ENCODE measurements at places on chromosomes 2 and 18.

- no peaks in the 10 kb centered on the region for H3K27me3 ChIP-seq
- H3K36me3 ChIP-seq, result no peaks in the 10 kb centered on the region
- H3K4me1 ChIP-seq, result no peaks in the 10 kb centered on the region
- no peak overlapping the region for H3K27ac ChIP-seq
Measured at GRCh38 chr2:144004742-144005141, 515.2 kb downstream of the ZEB2 start.

DNA sequence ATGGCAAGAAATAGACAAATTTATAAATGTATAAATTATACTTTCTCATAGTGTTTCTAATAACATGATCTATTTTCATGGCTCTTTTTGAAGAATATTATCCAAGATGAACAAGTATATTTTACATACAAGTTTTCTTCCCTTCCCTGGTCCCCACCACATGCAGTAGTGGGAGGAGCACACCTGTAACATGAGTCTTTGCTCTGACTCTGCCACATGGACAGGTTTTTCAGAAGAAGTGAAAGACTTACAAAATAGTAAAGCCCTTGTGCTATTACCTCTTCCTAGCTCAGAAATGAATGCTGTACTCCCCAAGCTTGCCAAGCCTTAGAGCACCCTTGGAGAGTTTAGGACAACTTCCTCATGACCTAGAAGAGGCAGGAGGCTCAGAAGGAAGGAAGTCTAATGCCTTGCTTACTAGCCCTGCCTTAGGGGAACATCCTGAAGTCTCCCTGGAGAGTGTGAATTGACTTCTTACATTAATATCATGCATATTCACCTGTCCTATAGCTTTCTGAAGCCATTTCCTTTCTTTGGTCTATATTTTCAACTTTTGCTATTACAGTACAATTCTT is 18.4 kb downstream of the MXD1 start:
- peaks cover 4% of the 10 kb centered on the region for H3K4me1 ChIP-seq
- DNase-seq, result no peak
- H3K27me3 ChIP-seq, result no peaks in the 10 kb centered on the region
- peaks cover 34% of the 10 kb centered on the region for H3K36me3 ChIP-seq
- H3K4me3 ChIP-seq, result no peak overlapping the region
- H3K27ac ChIP-seq, result peak overlapping the region; percentile 4

GRCh38 chr2:144354953-144355352 is 165.0 kb downstream of the ZEB2 start:
- no peaks in the 10 kb centered on the region for H3K4me1 ChIP-seq
- no peak overlapping the region for H3K27ac ChIP-seq
- no peak for DNase-seq
- H3K36me3 ChIP-seq, result no peaks in the 10 kb centered on the region

DNA sequence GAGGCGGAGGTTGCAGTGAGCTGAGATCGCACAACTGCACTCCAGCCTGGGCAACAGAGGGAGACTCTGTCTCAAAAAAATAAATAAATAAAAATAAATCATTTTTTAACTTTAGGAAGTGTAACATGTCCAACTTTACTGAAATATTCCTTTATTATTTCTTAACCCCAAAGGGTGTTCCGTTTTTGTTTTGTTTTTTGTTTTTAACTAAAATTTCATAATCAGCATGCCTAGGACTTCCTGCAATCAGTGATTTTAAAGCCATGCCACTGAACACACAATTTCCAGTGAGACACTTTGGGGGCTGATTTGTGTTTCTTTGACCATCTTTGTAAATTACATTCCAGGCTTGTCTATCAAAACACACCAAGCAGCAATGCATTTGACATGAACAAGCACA is 7.1 kb downstream of the CATIP start:
- H3K27me3 ChIP-seq, result no peaks in the 10 kb centered on the region
- no peak for DNase-seq
- peaks cover 10% of the 10 kb centered on the region for H3K4me1 ChIP-seq
- no peak overlapping the region for H3K27ac ChIP-seq
- H3K4me3 ChIP-seq, result no peak overlapping the region

Measured in tibial nerve (tissue), 4 donors.